Heart left ventricle (tissue), 16 donors: ENCODE measurements at places on chromosomes 13 and 19. TPM values are rescaled to one million over a fixed set of nuclear protein-coding genes. Genes with fewer than 3 reads are reported as not detected.

DNA sequence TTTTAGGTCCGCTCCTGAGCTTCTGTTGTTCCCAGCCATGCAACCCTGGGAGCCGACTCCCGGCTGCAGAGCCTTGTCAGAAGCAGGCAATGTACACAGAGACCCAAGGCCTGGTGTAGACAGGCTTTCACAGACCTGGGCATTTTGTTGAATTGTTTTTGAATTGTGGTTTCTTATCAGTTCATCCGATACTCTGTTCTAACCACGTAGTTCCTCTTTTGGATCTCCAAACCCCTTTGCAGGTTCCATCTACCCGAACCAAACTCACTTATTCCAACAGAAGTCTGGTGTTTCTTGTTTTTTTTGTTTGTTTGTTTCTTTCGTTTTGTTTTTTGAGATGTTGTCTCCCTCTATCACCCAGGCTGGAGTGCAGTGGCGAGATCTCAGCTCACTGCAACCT is 6.3 kb upstream of the NLRP2 start:
- DNase-seq = no peak

- no peak for DNase-seq
These were observed 309.4 kb upstream of the KLF12 start for GRCh38 chr13:74443631-74444030.

DNA sequence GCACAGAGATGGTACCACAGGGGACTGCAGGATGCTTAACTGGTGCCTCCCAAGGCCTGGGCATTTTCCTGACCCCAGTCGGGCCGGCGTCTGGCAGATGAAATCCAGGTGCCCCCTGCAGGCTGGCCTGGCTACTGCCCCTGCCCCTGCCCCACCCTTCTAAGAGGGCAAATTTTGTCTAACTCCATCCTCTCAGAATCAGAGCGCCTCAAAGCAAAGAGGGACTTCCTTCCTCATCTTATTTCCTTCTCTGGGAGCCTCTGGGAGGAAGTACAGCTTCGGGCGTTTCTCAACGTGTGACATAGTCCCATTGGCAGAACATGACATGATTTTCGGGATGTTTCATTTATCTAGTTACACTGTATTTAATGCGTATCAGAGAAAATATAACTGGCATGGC is 2.7 kb downstream of the PRKACA start:
- DNase-seq = peak; percentile 71

DNA sequence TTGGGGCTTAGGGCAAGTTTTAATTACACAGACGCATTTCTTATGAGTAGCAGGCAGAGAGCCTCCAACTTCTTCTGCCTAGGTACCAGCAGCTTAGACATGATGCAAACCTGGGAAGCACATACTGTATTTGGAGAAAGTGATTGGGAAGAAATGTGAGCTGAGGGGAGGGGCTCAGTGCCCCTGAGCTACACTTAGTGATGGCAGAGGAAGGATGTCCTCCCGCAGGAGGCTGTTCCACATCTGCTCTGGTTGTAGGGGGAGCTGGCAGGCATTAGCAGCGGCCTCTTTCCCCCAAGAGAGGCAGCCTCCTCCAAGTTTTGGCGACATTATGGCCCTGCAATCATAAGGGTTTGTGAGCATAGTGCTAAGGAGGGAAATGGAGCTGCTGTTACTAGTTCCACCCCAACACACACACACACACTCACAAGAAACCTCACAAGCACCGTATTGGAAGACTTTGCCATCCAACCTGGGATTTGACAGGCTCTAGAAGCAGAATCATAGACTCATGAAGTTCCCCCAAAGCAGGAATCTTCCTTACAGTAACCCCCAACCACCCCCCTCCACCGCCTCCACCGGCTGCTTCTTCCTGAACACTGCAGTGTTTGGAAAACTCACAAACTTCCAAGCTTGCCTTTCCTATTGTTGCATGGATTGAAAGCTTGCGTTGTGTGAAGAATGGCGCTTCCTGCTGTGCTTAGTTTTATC is 3.3 kb downstream of the ALOX5AP start:
- DNase-seq = no peak

GRCh38 chr19:35703343-35703742 is 1.0 kb upstream of the ZBTB32 start:
- DNase-seq = no peak

DNA sequence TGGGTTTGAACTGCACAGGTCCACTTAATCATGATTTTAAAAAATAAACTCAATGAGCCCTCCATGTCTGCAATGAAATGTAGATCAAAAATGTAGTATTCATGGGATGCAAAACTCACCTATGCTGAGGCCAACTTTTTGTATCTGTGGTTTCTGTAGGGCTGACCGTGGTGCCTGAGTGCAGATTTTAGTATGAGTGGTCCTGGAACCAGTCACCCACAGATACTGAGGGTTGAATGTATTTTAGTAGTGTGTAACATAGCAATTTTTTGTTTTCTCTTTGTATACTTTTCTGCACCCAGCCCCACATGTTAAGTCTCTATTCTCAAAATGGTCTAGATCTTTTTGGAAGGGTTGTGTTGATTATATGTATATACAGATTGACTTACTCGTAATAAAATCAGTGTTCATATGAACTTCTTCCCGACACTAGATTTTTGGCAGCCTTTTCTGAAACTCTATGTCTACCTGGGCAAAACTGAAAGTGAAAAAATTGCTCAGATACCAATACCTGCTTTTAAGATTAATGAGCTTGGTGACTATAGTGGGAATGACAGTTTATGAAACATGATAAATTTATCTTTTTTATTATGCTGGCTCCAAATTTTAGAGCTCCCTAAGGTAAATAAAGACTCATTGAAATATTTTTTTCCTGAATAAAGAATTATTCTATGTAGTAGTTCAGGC is 51.6 kb downstream of the DNAJC15 start:
- no peak for DNase-seq

GRCh38 chr13:73873940-73874830 is 260.0 kb downstream of the KLF12 start:
- no peak for DNase-seq

DNA sequence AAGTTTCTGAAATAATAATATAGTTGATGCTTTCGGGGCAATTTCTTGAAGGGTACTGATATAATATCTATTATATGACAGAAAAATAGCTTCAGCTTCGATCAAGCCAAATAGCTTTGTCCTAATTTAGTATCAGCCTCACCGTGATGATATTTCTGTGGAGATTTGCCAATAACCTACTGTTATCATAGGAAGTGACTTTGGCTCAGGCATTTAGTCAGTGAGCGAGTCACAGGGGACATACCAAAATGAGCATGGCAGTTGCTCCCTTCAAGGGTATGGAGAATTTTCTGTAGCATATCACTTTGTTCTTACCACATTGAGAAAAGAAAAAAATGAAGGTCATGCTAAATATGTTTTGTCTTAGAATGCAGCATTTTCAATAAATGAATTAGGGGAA is 767.6 kb upstream of the SLITRK1 start:
- no peak for DNase-seq

DNA sequence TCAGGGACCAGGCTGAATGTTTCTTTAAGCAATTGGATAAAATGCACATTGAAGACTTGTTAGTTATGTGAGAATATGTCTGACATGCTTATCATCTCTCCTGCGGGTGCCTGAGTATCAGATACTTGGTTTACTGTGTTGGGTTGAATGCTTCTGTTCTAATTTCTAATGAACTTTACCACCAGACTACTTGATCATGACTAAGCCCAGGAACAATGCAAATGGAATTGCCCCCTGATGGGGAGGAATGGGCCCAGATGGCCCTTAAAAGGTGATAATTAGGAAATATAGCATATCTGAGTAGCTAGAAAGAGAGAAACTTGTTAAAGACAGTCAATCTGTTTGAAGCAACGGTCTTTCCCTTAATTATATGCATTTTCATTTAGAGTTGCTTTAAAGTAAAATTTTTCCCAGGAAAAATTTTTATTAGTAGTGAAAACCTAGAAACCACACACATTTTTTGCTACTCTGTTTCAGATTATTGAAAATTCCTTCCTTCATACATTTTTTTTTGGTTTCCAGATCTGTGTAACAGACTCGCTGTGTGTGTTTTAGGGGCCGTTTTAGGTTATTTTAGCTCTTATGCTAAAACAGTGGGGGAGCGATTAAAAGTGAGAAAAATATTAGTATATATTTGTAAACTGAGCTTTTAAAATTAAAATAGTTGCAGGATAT is 186.6 kb downstream of the TM9SF2 start:
- no peak for DNase-seq

The CLDN10 gene
- total RNA-seq = not detected

The OR7C1 gene
- not detected for total RNA-seq
